ENCODE measurements at places on chromosomes 5 and 9.

DNA sequence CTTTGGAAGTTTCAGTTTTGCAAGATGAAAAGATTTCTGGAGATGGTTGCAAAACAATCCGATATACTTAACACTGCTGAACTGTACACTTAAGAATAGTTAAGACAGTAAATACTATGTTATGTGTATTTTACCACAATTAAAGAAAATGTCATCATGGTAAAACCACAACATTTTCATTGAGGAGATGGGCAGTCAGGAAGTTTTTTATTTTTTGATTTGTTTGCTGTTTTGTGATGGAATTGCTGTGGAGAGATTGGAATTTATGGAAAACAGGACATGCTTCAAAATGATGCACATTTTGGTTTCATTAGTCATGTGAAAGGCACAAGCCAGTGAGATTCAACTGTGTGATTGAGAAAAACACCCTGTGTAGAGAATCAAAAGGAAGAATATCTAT is 90.5 kb upstream of the AGXT2 start:
- no peak for DNase-seq

DNA sequence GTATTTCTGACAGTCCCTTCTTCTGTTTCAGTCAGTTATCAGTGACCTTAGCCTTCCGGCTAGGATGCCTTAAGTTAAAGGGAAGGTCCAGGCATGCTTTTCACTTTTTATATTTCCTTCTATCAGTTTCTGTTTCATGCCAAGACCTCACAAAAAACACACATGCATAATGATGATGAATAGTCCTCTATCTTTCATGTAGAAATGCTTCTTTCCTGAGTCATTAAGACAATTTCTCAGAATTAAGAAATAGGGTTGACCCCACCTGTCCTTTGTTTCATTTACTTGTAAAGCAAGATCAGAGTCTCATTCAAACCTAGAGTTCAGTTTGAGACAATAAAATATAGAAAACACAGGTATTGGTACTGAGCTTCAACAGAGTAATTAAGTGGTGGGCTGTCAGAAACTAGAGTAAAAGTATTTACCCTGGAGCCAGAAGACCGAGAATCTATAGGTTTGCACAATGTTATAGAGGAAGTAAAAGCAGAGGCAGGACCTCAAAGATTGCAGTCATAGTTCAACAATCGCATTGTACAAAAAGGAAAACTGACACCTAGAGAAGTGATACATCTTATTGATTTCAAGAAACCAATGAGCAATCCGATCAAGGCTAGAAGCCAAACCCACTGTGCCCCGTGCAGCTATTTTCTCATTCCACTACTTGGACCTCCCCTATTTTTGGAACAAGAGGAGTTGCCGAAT is 118.7 kb upstream of the PUM3 start:
- DNase-seq, result peak; percentile 6

DNA sequence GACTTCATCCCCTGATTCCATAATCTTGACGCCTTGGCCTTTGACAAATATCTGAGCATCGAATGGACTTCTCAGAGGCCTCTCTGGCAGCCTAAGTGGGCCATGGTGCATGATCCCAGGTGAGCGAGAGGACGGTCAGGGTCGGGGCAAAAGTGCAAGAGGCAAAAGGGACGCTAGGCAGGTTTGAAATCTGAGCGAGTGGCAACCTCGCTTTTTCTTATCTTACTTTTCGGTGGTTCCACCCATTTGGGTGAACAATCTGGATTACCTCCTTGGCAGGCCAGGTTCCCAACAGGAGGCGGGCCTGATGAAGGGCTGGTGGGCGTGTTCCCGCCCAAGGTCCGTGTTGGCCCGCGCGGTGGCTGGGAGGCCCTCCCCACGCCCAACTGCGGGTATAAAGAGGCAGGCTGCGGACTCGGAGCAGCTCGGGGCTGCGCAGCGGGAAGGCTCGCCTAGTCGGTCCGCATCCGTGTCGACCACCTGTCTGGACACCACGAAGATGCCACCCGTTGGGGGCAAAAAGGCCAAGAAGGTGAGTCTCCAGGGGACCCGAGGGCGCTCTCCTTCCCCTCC is at the start of gene BHMT:
TSS of gene BHMT (plus strand) at position 423 of the 573 bp plus-strand sequence. CDS start at position 500, 77 bp downstream.
- DNase-seq, result no peak

DNA sequence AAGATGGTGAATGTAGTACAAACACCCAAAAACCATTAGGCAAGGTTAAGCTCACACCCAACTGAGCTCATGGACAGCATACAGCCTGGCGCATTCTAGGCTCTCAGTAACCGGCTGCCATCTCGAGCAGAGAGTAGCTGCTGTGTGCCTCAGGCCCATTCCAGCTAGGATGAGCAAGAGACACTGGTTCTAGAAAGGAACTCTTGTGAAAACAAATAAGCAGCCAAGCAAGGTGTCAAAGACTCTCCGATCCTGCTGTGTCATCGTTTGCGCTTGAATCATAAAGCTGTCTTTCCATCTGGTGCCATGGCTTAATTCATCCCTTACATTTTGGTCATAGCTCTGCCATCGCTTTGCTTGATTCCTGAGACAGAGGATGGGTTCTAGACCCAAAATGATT is 135.4 kb upstream of the MSX2 start:
- DNase-seq, result no peak

DNA sequence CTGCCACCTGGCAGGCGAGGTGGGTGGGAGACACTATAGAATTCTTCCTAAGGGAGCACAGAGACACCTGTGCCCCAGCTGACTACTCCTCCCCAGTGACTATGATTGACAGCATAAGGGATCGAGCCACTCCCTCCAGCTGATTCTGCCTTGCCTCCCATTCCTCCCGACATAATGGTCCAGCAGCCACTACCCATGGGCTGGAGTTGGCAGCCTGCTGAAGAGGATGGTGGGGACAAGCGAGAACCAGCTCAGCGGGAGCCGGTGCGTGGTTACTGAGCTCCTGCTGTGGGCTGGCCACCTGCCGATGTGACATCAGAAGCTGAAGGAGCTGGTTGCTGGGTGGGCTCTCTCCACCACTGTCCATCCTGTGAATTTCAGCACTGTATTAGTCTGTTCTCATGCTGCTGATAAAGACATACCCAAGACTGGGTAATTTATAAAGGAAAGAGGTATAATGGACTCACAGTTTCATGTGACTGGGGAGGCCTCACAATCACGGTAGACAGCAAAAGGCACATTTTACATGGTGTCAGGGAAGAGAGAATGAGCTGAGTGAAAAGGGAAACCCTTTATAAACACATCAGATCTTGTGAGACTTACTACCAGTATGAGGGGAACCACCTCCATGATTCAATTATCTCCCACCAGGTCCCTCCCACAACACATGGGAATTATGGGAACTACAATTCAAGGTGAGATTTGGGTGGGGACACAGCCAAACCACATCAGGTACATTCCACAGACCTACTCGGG is 12.1 kb upstream of the NCS1 start:
- no peak for DNase-seq

DNA sequence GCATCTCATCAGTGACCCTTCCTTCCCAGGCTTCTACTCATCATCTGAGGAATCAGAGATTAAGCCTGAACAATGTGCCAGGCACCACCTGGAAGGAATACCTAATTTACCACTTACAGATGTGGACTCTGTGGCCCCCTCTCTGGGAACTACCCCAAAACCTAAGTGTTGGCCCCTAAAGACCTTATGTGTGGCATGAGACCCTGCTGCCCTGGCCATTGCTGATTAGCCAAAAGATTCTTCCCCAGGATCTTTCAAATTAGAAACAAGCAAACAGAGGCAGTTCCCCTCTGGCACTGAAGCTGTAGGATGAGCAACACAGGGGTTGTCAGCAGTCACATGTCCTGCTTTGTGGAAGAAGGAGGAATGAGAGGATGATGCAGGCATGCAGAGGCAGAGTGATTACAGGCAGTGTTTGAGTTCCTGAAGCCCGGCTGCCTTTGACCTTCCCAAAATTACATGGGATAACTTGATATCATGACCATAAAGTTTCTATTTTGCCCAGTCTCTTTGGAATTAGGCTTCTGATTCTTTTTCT is 10.6 kb downstream of the SPINK4 start:
- no peak for DNase-seq

- DNase-seq, result no peak
These were observed 281.6 kb downstream of the KIF4B start for GRCh38 chr5:155295111-155295510.

GRCh38 chr9:112754578-112754977 is 4.0 kb downstream of the SNX30 start:
- peak; percentile 44 for DNase-seq

- no peak for DNase-seq
These were observed 95.7 kb downstream of the ANKH start for GRCh38 chr5:14775857-14776256.

- DNase-seq, result no peak
These were observed 897 bp upstream of the HSPB3 start for GRCh38 chr5:54454602-54455001.

GRCh38 chr9:127874301-127875221 is 2.9 kb downstream of the AK1 start:
- no peak for DNase-seq

DNA sequence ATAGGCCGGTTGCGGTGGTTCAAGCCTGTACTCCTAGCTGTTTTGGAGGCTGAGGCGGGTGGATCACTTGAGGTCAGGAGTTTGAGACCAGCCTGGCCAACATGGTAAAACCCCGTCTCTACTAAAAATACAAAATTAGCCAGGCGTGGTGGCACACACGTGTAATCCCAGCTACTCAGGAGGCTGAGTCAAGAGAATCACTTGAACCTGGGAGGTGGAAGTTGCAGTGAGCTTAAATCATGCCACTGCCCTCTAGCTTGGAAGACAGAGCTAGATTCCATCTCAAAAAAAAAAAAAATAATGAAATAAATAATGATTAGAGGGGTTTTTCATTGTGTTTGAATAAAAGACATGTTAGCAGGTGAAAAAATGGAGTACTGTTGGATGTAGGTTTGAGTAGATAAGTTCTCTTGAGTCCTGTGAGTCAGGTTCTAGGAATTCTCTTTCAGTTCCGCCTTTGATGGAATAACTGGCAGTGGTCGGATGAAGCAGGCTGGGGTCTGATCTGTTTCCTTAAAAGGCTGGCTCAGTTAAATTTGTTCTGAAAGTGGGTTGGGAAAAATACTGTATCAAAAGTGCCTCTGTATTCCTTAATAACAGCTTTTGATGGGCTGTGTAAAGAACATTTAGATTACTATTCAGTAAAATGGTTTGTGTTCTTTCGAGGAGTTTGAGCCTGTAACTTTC is 73.2 kb downstream of the AOPEP start:
- DNase-seq, result no peak

DNA sequence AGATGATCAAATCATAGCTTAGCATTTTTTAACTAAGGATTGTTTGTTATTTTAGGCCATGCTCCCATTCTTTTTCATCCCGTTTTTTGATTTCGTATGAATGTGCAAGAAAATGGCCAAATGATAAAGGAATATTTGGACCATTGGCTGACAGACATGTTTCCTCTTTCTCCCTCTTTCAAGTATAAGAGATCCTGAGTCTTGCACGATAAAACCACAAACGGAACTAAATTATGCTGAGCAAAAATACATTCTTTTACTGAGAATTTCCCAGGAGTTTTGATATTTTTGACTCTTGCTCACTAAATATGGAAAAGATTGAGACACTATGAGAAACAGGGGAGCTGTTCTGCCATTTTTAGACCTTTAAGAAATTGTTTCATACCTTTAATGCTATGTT is 90.4 kb upstream of the KLF9 start:
- DNase-seq, result no peak

DNA sequence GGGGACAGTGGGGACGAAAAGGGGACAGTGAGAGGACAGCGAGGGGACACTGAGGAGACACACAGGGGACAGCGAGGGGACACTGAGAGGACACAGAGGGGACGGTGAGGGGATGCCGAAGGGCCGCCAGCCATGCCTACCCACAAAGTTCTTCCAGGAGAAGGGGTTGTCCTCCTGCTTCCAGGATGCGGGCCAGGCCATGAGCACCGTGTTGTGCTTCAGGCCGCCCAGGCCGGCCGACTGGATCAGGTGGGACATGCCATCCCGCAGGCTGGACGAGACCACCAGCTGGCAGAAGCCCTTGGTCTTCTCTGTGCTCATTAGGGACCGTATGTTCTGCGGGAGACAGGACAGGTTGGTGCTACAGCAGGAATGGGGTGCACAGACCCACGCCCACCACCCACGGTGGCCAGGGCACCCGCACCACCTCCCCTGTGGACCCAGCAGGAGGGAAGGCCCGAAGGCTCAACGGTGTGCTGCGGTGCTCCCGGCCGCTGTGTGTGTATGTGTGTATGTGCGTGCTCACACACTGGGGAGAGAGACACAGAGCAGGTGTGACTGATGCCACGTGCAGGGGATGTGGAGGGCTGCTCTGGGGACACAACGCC is 46.6 kb downstream of the SLC12A7 start:
- DNase-seq, result no peak

GRCh38 chr9:3909966-3910650 is 384.3 kb upstream of the RFX3 start:
- no peak for DNase-seq

DNA sequence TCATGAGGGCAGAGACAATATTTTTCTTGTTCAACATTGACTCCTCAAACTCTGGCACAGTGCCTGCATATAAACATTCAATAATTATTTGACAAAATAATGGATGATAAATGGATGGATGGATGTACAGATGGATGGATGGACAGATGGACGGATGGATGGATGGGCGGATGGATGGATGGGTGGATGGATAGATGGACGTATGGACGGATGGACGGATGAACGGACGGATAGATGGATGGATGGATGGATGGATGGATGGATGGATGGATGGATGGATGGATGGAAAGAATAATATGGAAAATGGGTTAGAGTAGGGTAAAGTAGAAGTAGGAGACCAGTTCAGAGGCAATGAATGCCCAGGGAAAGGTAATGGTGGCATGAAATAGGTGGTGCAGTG is 589.2 kb downstream of the EBF1 start:
- no peak for DNase-seq

DNA sequence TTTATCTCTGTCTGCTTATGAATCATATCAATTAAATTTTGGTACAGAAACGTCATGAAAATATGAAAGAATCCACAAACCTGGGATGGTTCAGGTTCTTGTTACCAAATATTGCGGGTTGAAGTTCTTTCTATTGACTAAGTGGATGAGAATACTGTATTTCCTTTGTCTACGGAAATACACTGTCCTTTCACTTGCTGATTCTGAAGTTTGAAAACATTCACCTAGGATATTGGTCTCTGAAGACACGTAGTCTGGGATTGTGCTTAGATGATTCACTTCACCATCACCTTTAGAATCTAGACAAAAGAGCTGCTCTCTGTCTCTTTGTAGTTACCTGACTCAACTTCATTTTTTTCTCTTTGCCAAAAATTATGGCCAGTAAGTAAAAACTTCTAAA is 222.4 kb downstream of the FBN2 start:
- no peak for DNase-seq

DNA sequence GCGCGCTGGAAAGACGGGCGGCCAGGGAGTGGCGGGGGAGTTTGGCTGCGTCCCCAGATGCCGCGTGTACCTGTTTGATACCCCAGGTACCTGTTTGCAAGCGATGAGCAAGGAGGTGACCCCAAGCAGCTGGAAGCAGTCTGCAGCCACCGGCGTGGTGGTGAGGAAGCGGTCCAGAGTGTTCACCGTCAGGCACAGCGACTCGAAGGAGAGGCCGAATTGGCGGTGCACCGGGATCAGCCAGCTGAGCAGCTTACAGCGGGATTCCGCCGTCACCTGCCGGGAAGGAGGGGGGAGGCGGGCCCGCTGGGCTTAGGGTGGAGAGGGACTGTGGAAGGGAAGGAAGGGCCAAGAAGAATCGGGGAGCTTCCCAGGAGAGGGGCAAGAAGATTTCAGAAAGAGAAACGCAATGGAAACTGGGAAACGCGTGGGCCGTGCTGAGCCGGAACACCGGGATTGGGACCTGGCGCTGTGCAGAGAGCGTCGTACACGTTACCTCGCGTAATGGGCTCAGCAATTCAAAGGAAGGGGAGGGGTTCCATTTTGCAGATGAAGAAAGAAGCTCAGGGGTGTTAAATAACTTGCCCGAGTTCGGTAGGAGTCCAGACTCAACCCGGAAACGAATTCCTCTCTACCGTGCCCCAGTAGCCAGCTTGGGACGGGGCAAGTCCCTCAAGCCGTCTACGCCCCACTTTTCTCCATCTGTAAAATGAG is 980 bp downstream of the CCNO start:
- DNase-seq, result no peak
